D341Med (cell line): ENCODE measurements at places on chromosomes 3 and 15.

GRCh38 chr15:75646112-75646943, 1.4 kb upstream of the SNX33 start:
- DNase-seq: no peak

DNA sequence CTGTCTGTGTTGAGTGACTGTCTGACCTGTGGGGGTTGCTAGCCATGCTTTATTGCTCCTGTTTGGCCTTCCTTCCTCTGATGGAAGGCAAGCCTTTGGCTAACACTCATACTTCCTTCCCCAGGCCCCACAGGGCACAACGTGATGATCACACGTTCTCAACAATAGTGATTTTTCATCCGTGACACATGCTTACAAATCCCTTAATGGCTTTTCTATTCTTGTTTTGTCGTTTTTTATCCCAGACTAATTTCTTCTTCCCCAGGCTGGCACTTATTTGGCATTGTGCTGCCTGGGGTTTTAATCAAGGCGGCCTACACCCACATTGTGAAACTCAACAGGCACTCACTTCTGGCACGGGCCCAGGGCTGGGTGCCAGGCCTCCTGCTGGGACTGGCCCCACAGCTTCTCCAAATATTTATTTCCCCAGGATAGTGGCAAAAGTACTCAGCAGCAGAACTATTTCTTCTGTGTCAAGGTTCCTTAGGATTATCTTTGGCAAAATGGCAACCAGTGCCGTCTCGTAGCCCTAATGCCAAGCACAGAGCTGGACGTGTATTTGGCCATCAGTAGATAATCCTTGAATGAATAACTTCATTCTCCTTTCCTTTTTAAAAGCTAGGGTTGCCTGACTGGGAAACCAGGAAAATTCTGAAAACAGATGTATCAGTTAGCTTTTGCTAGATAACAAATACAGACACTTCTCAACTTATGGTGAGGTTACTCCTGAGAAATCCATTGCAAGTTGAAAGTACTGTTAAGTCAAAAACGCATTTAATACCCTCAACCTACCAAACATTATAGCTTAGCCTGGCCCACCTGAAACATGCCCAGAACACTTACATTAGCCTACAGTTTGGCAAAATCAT, 30.6 kb downstream of the CMTM7 start:
- DNase-seq: no peak

GRCh38 chr15:57872281-57873030, 165.9 kb downstream of the POLR2M start:
- no peak for DNase-seq

- DNase-seq: no peak
These were observed 854 bp downstream of the CLEC3B start for GRCh38 chr3:45026957-45027356.

DNA sequence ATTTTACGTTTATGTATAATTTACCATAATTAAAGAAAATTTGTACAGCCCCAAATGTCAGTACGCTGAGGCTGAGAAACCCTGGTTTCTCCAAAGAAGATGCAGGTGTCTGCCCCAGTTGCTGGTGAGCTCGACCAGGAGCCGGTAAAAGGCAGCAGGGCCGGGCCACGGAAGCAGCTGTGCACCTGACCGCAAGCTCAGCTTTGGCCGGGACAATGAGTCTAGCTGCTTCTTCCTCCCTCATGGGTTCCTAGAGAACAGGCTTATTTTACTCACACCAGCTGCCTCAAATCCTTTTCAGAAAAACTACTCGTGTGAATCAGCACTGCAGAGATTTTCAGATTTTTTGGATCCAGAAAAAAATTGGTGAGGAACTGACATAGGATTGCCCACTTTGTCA, 18.0 kb upstream of the ZXDC start:
- no peak for DNase-seq

GRCh38 chr3:46576879-46577278, 10.8 kb upstream of the LRRC2 start:
- DNase-seq: no peak

DNA sequence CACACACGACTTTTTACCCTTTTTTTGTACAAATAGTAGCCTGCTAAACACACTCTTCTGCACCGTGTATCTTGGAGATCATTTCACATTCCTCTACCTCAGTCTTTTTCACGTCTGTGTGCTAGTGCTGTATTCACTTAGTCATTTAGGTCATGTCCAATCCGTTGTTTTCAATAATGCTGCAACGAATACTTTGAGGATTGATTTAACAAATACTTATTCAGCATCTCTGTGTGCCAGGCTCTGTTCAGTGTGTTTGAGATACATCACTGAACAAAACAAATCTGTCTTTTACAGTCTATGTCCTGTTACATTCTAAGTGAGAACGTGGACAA, 882 bp downstream of the JMJD7 start:
- no peak for DNase-seq
